Left lung (tissue), 14 donors: ENCODE measurements at places on chromosomes 11 and 22. TPM values are rescaled to one million over a fixed set of nuclear protein-coding genes. Genes with fewer than 3 reads are reported as not detected.

DNA sequence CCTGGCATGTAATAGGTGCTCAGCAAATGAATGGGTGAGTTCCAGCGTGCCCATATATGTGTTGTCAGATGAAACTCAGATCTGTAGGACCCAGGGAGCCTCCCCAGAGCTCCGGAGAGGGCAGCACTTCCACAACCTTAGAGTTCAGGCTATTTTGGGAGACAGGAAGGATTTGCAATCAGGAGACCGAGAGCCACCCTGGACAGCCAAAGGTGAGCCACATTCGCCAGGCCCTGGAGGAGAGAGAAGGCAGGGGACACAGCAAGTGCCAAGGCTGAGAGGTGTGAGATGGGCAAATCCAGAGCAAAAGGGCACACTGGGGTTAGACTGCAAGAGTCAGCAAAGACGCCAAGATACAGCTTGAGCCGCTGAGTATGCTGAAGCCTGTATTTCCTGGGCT, 66.4 kb downstream of the CD82 start:
- no peak for DNase-seq

GRCh38 chr11:27385245-27385644, 22.2 kb upstream of the CCDC34 start:
- DNase-seq, result no peak

- DNase-seq, result no peak
These were observed 4.3 kb downstream of the ASRGL1 start for GRCh38 chr11:62341588-62341987.

- DNase-seq, result no peak
These were observed 60.4 kb downstream of the SFI1 start for GRCh38 chr22:31556627-31557203.

DNA sequence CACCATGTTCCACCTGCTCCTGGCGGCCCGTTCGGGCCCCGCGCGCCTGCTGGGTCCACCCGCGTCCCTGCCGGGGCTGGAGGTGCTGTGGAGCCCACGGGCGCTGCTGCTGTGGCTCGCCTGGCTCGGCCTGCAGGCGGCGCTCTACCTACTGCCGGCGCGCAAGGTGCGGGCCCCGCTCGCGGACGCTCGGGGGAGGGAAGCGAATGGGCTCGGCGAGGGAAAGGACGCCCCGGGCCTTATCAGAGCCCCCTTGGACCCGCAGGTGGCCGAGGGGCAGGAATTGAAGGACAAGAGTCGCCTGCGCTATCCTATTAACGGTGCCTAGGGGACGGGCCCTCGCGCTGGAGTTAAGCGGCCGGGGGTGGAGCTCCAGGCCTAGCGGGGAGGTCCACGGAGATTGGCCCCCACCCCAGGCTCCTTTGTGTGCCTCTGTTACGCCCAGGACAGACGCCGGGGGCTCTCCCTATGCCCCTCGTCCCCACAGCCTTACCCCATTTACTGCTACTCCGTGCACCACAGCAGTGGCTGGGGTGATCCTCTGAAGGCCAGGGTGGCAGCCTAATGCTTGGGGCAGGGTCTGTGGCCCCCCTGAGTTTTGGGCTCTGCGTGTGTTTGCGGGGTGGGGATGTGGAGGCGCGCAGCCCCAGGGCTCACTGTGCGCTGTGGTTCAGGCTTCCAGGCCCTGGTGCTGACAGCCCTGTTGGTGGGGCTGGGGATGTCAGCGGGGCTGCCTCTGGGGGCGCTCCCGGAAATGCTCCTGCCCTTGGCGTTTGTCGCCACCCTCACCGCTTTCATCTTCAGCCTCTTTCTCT, 1.1 kb downstream of the TM7SF2 start:
- no peak for DNase-seq

GRCh38 chr11:93574638-93575220, 31.5 kb upstream of the SMCO4 start:
- no peak for DNase-seq

DNA sequence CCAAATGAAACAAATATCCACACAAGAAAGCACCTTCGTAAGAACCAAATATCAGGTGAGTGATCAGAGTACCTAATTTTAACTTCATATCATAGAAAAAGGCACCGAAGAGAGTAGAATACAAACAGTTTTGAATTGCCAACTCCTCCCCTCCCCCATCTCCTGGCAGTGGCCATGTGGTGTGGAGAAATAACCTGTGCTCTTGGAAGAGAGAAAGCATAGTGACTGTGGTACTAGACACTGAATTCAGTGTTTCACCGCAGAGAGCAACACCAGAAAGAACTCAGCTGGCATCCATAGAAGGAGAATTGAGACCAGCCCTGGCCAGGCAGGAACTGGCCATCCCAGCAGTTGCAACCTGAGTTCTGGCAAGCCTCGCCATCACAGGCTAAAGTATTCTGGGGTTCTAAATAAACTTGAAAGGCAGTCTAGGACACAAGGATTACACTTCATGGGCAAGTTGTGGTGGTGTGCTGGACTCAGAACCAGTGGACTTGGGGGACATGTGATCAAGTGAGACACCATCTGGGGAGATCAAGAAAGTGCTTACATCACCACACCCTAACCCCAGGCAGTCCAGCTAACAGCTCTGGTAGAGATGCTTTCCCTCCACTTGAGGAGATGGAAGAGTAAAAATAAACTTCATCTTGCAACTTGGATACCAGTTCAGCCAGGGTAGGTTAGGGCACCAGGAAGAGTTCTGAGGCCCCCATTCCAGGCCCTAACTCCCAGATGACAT, 1003.2 kb downstream of the NTM start:
- DNase-seq, result no peak

DNA sequence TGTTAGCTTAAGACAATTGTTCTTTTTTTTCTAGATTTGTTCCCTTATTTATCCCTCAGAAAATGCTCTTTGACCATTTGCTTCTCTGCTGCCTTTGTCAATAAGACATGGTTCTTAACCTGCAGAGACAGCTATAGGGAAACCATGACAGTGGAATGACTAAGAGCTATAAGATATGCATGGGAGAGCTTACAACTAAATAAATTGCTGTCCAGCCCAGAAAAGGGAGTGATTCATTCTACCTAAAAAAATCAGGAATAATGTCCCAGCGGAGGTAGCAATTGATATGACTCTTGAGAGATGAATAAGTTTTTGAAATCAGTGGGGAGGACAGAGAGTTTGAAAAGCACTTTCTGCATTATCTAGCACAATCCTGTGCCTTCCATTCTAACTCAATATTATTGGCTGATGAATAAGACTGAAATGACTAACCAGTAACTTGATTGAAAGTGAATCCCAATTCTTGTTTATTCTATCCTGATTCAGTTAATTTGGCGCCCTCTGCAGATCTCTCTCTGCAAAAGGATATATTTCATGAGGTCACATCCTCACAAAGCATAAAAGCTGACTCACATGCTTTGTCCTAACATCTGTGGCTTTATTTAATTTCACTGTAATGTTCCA, 680.5 kb upstream of the API5 start:
- DNase-seq, result peak; percentile 6

DNA sequence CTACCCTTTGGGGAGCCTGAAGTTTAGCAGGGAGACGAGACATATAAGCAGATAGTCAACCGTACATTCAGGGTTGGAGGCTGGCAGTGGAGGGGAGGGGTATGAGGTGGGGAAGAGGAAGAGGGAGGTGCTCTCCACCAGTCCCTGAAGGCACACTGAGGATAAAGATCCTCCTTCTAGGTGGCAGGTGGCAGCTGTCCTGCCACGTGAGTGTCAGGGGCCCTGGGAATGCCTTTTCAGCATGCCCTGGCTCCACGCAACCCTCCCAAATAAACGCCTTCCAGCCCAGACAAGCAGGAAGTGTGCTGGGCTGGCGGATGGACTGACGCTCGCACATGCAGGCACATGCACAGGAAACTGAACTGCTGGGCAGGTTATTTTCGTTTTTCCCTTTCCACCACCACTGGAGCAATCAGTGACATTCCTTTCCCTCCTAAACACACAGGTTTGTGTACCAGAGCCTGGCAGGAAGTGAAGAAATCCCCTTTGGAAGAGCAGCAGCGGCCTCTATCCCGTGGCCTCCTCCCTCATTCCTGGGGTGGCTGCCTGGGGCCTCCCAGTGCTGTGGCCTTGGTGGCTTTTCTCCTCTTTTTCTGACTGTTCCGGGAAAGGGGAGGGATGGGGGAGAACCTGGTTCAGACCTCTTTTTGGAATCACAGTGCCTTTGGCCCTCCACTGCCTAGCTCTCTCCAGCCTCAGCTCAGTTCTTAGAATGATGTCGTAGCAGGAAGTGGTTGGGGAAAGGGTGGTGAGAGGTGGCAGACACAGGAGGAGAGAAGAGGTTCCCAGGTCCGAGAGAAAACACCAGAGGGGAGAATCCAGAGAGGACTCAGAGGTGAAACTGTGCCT, 157.0 kb upstream of the TIMP3 start:
- no peak for DNase-seq

GRCh38 chr11:10181811-10182210, 112.2 kb downstream of the SBF2 start:
- DNase-seq, result no peak

Gene APOL2
- total RNA-seq, result 63.0 TPM

Gene IFTAP
- 11.8 TPM for total RNA-seq

Gene OR10D3
- total RNA-seq, result not detected

Gene TMEM45B
- total RNA-seq, result 24.3 TPM

Gene MRPL49
- 46.8 TPM for total RNA-seq

Gene DLG2
- 4.5 TPM for total RNA-seq

Gene IL10RA
- total RNA-seq, result 56.8 TPM

Gene PICALM
- total RNA-seq, result 216 TPM

Gene QSER1
- total RNA-seq, result 24.6 TPM

Gene XKR3
- total RNA-seq, result 0.31 TPM

Gene KRTAP5-9
- 0.20 TPM for total RNA-seq

Gene TSSC4
- 35.3 TPM for total RNA-seq
